ENCODE measurements at places on chromosomes 3 and 15. TPM values are rescaled to one million over a fixed set of nuclear protein-coding genes. Genes with fewer than 3 reads are reported as not detected.
A peak's percentile ranks its signal among the peaks of the same experiment; 100 is the strongest.

CTXN2 gene
- total RNA-seq = 0.60 TPM

DNA sequence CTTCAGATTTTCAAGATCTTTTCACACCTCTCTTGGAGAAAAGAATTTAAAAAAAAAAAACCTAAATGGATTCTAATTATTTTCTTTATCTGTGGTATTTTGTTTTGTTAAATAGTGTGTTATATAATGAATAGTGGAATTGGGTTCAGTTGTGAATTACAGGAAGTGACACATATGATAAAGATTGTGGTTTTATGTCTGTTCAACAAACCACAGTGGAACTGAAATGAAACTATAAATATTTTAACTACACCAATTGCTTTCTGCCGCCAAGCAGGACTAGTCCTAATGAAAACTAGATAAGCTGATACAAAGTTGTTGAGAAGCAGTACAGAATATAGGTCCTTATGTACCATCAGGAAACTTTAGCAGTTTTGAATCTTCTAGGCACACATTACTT, 121.6 kb downstream of the UBE2E2 start:
- DNase-seq = no peak

DNA sequence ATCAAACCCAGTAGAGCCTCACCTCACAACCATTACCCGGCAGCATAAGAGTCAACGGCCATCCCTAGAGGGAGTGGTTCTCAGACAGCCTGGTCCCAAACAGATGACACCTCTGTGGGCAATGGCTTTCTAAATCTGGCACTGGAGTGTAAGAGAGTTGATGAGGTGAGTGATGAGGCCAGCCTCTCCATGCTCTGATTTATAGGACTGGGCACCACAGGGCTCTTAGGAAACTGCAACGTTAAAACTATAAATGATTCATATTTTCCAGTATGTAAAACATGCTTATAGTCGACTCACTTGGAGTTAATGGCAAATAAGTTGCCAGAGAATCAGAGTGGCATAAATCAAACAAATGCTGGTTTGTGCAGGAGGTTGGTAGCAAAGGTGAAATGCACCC, 187.7 kb downstream of the GREM1 start:
- no peak for DNase-seq

DNA sequence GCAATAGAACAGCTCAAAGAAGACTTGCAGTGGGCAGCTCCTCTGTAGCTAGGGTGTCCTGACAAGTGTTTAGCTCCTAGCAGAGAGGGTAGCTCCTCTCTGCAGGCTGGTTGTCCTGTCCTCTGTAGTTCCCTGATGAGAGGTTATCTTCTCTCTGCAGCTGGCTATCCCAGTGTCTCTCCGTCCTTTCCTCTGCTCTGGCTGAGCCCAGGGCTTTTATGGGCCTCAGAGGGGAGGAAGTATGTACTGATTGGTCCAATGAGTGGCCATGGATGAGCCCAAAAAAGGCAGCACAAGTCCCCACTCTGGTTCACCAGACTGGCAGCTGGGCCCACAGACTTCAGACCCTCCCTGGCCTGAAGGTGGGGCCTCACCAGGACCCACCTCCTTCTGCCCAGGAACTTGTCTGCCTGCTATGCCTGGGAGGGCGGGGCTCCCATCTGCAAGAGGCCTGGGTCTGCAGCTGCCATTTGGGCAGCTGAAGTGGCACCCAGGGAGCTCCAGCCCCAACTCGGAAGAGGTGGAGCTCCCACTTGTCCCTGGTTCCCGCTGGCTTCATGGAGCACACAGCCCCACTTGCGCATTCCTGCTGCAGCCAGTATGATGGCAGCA, 27.2 kb upstream of the MEX3B start:
- DNase-seq = no peak

- DNase-seq = no peak
Measured at GRCh38 chr3:169026543-169027182, 636.8 kb downstream of the MECOM start.

RLBP1 gene
- total RNA-seq = 1.3 TPM

GRCh38 chr3:122299872-122300460, 25.1 kb upstream of the CSTA start:
- DNase-seq = peak; percentile 38

SLC26A6 gene
- total RNA-seq = 42.5 TPM

DNA sequence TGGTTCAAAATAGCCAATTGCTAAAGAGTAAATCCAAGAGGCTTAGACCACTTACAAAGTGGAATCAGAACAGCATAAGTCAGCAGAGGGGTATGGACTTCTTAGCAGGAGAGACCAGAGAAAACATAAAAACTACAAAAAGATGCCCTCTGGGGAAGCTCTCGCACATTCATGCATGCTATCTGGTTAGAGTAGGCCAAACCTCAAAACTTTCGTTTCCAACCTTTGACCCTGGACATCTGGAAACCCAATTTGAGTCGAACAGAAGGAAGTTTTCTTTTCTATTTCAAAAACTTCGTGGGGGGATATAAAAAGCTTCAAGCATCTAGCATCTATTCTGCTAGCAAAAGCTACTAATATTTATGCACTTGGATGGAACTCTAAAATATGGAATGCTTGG, 523.9 kb upstream of the AGTR1 start:
- DNase-seq = no peak

- DNase-seq = no peak
Measured at GRCh38 chr3:177827511-177828207, 630.4 kb upstream of the TBL1XR1 start.

DNA sequence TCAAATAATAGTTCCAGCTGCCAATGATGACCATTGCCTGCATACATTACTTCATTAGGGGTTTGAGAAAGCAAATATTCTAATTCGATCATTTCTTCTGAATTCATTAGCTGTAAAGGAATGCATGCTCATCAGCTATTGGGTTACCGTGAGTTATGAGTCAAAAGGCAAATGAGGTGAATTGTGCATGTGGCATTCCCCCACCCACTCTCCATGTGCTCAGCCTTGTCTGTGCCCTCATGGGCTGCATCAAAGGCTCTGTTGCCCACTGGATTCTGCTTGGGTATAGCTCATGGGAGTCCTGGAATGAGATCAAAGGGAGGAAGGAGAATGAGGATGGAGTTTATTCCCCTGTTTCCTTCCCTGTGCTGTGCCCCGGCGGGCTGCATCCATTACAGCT, 99.3 kb upstream of the CHRNA7 start:
- no peak for DNase-seq

- DNase-seq = no peak
Measured at GRCh38 chr15:100763835-100764750, 115.5 kb upstream of the ALDH1A3 start.

GRCh38 chr15:63610209-63610841, 13.1 kb downstream of the FBXL22 start:
- peak; percentile 91 for DNase-seq

- no peak for DNase-seq
Measured at GRCh38 chr3:19029837-19030521, 118.3 kb upstream of the KCNH8 start.

ADAMTS17 gene
- total RNA-seq = 1.5 TPM

DNA sequence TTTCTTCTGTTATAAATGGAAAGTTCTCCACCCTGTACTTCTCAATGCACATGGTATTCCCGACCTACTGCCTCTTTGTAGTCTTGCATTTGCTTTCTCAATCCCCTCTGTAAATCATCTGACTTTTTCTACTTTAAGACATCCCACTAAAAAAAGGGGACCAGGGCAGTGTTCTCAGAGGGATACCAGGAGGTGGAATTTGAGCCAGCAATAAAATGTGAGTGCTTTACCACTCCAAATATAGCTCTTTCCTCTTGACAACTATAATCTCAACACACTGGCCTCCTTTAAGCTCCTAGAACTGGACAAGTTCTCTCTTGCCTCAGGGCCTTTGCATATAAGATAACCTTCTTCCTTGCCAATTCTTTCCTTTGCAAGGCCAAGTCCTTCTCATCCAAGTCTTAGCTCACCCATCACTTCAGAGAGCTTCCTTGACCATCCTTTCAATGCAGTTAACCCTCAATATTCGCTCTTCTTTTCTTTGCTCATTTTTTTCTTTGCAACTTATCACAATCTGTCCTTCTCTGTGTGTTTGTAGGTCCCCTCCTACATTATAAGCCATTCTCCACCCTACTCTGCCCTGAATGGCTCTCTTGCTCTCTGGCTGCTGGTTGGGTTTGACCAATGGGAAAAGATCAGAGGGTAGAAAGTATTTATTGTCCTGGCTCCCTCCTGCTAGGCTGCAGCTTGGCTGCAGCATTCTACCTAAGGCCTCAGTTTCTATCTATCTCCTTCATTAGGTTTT, 93.4 kb downstream of the PRICKLE2 start:
- no peak for DNase-seq

GRCh38 chr3:160400702-160401150, 1.3 kb downstream of the SMC4 start:
- peak; percentile 57 for DNase-seq

HES1 gene
- 66.5 TPM for total RNA-seq

RETNLB gene
- total RNA-seq = not detected

SNRPN gene
- 442 TPM for total RNA-seq

ROPN1 gene
- not detected for total RNA-seq

DNA sequence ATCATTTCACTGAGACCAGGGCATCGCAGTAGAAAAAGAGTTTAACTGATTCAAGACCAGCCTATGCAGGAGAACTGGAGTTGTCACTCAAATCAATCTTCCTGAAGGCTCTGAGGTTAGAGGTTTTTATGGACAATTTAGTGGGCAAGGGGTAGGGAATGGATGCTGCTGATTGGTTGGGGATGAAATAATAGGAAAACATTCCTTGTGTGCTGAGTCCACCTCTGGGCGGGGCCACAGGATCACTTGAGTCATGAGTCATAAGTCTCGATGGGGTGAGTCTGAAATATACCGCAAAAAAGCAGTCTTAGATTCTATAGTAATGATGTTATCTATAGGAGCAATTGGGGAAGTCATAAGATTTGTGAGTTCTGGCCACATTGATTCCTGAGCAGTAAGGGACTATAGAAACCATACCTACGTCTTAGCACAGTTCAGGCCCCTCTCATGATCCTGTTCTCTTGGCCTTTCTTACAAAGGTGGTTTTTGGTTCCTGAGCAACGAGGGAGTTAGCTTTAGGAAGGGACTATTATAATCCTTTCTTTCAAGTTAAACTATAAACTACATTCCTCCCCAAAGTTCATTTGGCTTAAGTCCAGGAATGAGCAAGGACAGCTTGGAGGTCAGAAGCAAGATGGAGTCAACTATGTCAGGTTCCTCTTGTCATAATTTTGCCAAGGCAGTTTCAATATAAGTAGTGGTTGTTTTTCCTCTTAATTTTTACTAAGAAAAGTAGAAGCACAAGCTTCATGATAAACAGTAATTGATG, 2.7 kb upstream of the OPA1 start:
- no peak for DNase-seq

SLC22A13 gene
- 0.21 TPM for total RNA-seq

DNA sequence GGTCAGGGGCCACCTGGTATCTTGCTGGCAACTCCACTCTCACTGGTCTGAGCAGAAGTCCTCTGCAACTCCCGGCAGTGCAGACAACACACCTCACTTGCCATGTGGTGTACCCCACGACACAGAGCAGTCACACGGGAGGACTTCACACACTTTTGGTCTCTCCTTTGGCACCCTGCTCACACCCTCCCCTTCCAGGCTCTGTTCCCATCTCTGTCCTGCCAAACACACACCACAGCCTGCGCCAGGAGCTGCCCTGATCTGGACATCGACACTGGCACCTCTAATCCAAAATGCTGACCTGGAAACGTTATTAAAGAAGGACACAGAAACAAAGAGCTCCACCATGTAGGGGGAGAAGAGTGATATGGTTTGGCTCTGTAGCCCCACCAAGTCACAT, 57.2 kb downstream of the SLC41A3 start:
- no peak for DNase-seq

Data from neural progenitor cell (in vitro differentiated cells).